PC-9 (cell line): ENCODE measurements at places on chromosomes 4 and X. TPM values are rescaled to one million over a fixed set of nuclear protein-coding genes. Genes with fewer than 3 reads are reported as not detected.

- DNase-seq, result no peak
Observed at GRCh38 chr4:78567500-78568060, 16.0 kb downstream of the ANXA3 start.

GRCh38 chrX:148774276-148774675 is 273.9 kb downstream of the AFF2 start:
- DNase-seq, result no peak

- DNase-seq, result no peak
Observed at GRCh38 chr4:150569384-150569987, 12.5 kb upstream of the MAB21L2 start.

- DNase-seq, result no peak
Observed at GRCh38 chr4:80215449-80216052, 18.2 kb downstream of the PRDM8 start.

- DNase-seq, result no peak
Observed at GRCh38 chr4:172760512-172760911, 408.1 kb upstream of the GALNT7 start.

NHSL2 gene
- not detected in 2 replicates for total RNA-seq

C4orf54 gene
- total RNA-seq, result 0.22 and 0.23 TPM in 2 replicates

TRPC3 gene
- 0.24 TPM in 1 of 2 replicates, not detected in the other for total RNA-seq

ASB9 gene
- 5.7 and 5.8 TPM in 2 replicates for total RNA-seq
